ENCODE measurements at places on chromosomes 16 and 17. TPM values are rescaled to one million over a fixed set of nuclear protein-coding genes. Genes with fewer than 3 reads are reported as not detected.

GRIN2A gene
- 62.8 TPM for total RNA-seq

DNA sequence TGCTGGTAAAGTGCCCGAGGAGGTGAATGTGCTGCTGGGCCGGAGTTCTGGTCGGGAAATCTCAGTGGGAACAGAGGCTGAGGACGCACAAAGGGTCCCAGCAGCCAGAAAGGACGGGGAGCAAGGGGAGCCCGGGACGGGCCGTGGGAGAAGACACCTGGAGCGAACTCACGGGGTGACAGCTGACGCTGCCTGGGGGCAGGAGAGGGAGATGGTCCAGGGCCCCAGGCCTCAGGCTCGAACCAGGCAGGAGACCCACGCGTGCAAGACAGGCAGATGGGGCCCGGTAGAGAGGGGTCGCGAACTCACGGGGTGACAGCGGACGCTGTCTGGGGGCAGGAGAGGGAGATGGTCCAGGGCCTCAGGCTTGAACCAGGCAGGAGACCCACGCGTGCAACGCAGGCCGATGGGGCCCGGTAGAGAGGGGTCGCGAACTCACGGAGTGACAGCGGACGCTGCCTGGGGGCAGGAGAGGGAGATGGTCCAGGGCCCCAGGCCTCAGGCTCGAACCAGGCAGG lies 72.9 kb downstream of the METRNL start:
- DNase-seq, result no peak

DNA sequence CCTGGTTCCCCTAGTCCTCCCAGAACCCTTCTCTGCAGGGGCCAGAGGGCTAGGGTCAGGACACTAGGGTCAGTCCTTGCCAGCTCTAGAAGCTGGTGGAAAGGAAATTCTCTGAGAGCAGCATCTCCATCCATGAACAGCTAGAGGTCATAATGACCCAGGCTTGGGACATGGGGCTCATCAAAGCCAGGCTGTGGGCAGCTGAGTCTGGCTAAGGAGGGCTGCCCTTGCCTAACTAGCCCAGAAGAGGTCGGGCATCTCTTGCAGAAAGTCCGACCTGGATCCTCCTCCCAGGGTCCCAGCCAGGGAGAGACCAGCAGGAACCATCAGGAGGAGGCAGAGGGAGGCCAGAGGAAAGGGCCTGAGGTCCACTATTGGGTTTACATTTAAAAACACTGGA lies 4.3 kb downstream of the MPO start:
- no peak for DNase-seq

DNA sequence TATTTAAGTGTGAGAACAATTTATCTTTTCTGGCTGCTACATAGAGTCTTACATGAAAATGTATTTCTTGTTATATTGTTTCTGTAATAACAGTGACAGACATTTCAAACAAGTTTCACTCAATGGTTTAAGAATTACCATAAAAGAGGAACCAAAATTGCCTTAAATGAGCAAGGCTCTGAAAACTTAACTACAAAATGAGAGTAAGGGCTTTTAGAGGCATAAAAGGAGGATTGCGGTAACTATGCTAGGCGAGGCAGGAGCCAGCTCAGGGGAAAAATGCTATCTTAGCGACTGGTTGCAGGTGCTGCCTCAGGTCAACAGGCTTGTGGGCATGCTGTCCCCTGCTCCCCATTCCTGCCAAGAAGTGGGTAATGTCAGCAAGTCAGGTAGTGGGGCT lies 81.7 kb upstream of the MSI2 start:
- DNase-seq, result no peak

DNA sequence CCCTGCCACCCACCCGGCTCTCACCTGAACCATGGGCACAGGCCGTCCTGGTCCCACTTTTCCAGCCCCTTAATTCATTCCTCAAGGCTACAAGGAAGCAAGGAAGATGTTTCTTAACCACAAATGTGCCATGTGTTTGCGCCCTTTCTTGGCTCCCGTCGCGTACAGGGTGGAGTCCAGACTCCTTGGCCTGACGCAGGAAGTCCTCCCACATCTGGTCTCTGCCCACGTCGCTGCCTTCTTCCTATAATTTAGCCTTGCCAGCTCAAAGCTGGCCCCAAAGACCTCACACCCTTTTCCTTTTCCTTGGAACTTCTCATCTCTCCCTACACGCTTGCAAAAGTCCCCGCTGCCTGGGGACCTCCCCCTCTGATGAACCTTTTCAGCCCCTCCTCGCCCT lies 38.8 kb upstream of the BHLHA9 start:
- DNase-seq, result no peak
